ENCODE measurements at places on chromosomes 12 and 14.

DNA sequence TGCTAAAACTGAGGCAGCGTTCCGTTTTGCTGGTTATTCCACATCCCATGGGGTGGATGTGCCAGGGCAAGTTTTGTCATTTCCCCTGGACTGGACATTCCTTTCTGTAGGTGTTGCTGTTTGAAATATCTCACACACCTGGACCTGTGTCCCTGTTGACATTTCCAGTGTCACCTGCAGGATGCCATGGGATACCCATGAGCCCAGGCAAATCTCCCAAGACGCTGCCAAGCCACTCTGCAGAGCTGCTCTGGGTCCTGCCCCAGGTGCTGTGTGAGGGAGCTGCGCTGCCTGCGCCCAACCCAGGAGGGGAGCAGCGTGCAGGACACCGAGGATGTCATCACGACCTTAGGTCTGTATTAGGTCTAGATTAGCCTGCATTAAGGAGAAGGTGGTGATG, 5.2 kb upstream of the PACS2 start:
- no peak for DNase-seq

GRCh38 chr14:55864890-55865655, 253.1 kb upstream of the PELI2 start:
- no peak for DNase-seq

DNA sequence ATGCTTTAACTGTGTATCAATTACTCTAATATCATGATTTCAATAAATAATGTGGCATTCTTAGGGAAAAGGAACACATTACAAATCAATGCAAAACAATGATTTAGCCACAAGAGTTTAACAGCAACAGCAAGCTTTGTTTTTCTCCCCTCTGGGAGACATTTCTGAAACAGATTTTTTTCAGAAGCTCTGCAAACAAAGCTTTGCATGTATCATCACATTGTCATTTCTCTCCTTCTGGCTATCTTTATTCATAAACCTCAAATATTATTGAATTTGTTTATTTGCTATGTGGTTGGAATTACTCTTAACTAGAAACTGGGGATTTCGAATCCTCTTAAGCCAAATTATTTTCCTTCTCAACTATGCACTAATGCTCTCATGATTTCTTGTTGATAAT, 278.4 kb upstream of the ATXN7L3B start:
- no peak for DNase-seq

- no peak for DNase-seq
Observed at GRCh38 chr14:28608443-28608842, 158.1 kb upstream of the FOXG1 start.

DNA sequence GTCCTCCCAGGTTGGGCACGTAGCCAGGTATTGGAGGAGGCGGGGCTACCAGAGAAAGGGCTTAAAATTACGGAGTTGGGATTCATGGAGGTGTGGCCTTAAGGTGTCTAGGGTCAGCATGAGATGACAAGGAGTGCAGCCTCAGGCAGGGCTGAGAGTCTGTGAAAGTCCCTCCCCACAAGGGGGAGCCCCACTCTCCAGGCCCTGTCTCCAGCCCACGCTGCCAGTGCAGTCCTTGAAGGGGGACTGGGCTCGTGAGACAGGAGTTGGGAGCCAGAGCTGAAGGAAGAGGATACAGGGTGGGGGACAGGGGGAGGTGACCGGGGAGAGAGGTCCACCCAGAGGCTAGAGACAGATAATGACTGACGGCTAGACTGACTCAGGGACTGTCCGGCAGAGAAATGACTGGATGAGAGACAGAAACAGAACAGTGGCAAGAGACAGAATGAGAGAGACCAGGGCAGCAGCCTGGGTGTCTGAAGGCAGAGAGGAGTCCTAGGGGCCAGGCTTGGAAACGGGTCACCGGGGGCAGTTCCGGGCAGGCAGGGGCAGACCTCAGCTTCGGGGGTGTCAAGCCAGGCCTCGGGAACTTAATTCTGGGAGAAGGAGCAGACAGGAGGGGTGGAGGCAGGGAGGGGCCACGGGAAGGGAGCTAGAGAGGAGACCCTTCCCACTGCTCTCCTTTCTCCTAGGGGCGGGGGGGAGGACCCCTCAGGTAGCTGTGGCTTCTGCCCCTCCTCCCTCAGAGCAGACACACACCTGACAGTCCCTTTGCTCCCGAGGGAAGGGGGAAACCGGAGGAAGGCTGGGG, 970 bp downstream of the CDH24 start:
- DNase-seq: peak; percentile 65

DNA sequence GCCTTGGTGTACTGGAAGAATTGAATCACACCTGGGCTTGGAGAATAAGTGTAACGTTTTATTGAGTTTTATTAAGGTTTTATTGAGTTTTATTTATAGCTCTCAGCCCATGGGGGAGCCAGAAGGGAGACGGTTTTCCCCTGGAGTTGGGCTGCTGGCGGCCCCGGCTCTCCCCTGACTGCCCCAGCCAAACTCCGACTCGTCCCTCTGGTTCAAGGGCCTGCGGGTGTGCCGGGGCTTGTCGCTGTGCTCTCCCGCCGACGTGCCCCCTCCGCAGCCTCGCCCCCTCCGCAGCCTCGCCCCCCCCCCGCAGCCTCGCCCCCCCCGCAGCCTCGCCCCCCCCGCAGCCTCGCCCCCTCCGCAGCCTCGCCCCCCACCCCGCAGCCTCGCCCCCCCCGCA, 326.1 kb upstream of the RTL1 start:
- no peak for DNase-seq

GRCh38 chr14:67883717-67884116, 64.1 kb downstream of the RAD51B start:
- no peak for DNase-seq

DNA sequence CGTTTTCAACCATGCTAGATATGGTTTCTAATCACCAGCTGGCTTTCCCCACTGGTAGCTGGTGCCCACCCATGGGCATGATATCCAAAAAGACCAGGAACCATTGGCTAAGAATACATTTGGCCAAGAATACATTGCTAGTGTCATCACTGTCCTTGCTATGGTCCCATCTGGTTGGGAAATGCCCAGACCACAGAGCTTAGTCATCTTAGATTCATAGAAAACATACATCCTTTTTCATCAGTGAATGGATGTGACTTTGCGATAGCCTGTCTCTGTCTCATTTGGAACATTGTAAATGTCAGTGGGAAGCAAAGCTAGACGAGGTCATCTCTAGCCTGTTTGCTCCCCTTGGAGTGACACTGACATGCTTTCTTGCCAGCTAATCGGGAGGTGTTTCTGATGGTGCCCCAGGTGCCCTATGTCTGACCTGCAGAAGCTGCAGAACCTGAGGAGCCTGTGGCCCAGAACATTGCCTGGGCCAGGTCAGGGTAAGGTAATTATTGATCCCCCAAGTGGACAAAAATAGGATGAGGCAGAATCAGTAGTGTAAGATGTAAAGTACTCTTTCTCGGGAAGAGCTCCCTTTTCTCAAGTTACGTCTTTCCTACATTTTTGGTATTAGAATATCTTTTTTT, 194.8 kb downstream of the SLC41A2 start:
- peak; percentile 88 for DNase-seq

GRCh38 chr14:77908847-77909246, 108.9 kb downstream of the ADCK1 start:
- DNase-seq: no peak

GRCh38 chr12:112341046-112341825, 41.0 kb downstream of the HECTD4 start:
- no peak for DNase-seq

DNA sequence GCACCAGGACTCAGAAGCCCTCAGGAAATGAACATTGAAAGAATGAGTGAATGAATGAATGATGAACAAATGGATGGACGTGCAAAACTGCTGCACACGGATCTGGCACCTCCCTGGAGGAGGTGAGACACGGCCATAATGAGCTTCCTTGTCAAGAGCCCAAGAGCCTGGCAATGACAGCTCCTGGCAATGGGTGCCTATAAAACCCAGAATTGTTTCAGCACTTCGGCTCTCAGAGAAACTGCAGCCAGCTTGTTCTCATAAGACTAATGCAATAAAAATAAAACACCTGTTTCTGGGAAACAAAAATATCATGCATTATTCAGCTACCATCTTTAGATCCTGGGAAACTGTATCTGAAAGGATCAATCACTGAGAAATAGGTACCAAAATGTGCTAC, 200.5 kb upstream of the SFSWAP start:
- DNase-seq: no peak

DNA sequence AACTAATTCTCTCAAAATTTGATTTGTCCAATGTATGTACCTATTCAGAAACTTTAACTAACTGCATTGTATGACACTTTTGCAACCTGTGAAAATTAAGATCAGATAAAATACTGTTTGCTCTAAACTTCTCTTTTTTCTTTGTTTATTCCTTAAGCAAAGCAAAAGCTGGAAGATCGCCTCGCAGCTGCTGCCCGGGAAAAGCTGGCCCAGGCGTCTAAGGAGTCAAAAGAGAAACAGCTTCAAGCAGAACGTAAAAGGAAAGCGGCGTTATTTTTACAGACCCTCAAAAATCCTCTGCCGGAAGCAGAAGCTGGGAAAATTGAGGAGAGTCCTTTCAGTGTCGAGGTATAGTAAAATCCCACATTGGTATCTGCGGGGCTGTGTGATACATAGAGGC, 55.1 kb downstream of the SFSWAP start:
- no peak for DNase-seq

- no peak for DNase-seq
Observed at GRCh38 chr12:71810921-71811320, 28.6 kb upstream of the TBC1D15 start.

GRCh38 chr12:110330544-110330943, 49.5 kb downstream of the ATP2A2 start:
- DNase-seq: peak; percentile 47
